Cerebellar nuclear complex (tissue), 1 donor: ENCODE measurements at places on chromosomes 4 and X.

DNA sequence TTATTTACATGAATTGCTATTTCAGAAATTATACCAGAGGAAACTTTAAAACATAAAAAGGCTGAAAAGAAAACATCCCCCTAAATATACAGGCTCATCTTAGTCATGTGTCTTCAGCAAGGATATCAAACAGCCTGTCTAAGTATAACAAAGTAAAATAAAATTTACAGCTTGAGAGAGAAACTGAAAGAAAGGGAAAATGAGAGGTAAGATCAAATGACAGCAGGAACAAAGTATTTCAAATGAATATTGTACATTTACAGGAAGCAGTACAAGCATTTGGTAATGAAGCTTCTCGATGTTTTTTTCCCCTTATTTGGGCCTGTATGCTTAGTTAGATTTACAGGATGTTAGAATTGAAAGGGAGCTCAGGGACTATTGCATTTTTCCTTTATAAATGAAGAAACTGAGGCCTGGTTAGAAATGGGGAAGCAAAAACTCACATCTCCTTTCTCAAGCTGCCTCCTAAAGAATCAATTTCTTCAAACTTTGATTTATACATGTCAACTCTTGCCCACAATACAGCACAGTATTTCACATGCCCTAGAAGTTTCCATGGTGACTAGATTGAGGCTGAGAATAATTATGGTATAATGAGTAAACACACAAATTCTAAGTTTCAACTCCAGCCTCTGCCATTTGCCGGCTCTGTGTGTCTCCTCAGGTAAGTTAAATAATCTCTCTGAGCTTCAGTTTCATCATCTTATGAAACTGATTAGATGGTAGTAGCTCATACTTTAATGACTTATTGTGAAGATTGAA lies 29.3 kb downstream of the DAPP1 start:
- DNase-seq: no peak

GRCh38 chr4:1533501-1534064 lies 127.3 kb upstream of the NKX1-1 start:
- DNase-seq: no peak

DNA sequence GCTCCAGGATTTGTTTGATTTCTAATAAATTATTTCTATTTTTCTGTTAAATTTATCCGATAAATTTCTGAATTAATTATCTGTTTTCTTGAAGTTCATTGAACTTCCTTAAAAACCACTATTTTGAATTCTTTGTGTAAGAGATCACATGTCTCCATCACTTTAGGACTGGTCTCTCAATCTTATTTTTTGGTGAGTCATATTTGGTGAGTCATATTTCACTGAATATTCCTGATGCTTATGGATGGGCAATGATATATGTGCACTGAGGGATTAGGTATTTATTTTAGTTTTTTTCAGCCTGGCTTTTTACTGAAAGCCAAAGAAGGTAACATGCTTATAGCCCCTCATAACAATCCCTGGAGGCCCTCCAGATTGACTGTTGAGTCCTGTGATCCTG lies 48.5 kb upstream of the IL15 start:
- no peak for DNase-seq

- DNase-seq: no peak
Observed at GRCh38 chr4:83075311-83076095, 39.0 kb downstream of the PLAC8 start.

- no peak for DNase-seq
Observed at GRCh38 chr4:47876310-47876709, 38.1 kb downstream of the NFXL1 start.

DNA sequence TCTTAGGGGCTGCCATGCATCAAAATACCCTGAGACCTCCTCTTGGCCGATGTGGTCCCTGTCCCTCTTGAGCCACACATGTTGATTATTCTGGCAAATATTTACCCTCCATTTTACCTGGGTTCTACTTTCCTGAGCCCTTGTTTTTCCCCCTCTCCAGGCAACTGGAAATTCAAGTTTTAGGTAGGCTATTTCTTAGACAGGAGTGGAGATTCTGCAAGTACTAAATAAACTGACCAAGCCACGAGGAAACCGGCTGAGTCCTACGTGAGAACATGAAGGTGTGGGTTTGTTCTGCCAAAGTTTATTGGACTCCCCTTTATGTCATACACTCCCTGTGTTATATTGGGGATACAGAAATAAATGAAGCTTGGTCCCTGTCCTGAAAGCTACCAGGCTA lies 88.1 kb downstream of the RTL5 start:
- no peak for DNase-seq

DNA sequence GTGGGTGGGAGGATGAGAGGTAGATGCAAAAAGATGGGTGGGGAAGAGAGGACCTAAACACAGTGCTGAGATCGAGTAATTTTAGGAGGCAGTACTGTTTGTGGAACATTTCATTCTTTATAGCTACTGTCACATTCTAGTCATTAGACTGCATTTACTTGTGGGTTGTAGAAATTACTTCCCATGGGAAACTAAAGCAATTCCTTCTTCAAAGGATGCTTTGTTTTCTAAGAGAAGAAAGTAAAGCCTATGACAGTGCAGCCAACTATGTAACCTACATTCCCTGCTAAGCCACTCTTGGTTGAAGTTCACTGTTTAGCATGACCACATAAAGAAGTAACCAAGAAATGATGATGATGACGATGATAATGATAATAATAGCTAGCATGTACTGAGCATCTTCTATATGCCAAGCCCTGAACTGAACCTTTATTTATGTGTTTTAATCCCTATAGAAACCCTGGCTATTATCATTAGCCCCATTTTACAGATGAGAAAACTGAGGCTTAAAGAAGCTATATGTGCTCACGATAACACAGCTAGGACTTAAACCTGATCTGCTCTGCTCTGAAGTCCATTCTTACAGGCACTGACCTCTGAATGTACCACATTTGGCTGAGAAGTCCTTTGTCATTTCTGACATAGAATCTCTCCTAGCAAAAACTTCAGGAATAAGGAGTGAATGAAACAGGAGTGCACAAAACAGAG lies 114.5 kb upstream of the KIT start:
- no peak for DNase-seq

DNA sequence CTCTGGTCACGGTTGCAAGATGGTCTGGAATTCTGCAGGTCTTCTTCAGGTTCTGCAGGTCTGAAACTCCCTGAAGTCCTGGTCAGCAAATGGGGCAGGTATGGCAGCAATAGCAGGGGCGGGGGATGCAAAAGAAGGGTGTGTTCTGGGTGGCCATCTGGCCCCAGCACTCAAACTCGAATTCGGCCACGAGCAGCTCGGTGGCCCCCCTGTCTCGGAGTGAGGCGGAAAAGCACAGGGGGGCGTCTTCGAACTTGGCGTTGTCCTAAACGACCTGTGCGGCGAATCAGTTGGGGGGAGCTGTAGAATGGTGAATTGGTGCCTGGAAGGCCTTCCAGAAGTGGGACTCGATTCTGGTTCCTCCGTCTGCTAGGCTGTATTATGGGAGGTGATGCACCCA lies 2.1 kb downstream of the RTL5 start:
- no peak for DNase-seq
